ENCODE measurements at places on chromosomes 5 and 9.

GRCh38 chr9:7665874-7666273 lies 133.7 kb downstream of the DMAC1 start:
- DNase-seq = no peak

DNA sequence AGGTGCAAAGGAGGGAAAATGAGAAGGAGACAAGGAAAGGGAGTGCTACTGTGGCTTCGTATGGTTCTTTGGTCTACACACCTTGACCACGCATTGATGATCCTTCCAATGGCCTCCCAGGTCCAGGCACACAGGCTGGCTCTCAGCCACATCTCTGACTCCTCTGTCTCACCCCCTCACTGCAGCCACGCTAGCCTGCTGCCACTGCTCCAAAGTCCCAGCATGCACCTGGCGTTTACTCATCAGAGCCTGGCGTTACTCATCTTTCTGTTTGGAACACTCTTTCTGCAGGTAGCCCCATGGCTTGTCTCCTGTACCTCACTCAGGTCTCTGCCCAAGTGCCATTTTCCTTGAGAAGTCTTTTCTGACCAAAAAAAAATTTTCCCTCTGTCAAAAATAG lies 195.5 kb downstream of the SNCAIP start:
- DNase-seq = no peak

DNA sequence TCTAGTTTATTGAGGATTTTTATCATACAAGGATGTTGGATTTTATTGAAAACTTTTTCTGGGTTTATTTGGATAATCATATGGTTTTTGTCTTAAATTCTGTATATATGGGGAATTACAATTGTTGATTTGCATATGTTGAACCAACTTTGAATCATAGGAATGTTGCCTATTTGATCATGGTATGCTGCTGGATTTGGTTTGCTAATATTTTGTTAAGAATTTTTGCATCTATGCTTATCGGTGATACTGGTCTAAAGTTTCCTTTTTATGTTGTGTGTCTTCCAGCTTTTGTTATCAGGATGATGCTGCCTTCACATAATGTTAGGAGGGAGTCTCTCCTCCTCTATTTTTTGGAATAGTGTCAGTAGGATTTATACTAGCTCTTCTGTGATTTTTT lies 745.0 kb downstream of the PRELID2 start:
- no peak for DNase-seq

DNA sequence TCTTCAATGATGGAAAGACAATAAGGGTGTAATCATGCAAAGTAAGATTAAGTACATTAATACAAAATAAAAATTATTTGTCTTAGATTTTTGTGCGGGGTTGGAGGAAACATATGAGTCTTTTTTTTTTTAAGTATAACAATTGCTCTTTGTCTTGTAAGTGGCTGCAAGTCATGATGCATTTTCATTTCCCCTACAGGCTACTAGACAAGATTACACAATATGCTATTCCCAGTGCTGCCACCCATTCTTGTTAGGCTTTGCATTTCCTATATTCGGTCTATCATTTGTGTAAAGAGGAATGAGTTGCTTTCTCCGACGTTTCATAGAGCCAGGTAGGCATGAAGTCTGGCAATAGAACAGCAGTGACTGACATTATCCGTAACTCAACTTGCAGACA lies 294.2 kb upstream of the CYLC2 start:
- no peak for DNase-seq

- no peak for DNase-seq
Measured at GRCh38 chr9:80233906-80234305, 662.1 kb downstream of the TLE4 start.

- DNase-seq = no peak
Measured at GRCh38 chr9:138049085-138049778, 171.7 kb downstream of the CACNA1B start.

DNA sequence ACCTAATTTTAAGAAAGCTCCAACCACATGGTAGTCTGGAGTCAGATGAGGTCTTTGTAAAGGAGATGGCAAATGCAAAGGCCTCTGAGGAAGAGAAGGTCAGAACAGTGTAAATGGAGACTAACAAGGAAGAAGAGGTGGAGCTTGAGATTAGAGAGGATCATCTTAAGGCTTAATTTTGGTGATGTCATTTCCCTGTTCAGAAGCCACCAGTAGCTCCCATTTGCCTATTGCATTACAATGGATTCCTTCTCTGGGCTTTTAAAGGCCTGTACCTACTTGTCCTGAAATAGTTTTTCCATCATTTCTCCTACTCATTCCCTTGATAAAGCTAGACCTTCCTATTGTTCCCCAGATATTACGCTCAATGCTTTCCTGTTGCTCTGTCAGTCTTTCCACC lies 16.1 kb downstream of the PCSK5 start:
- DNase-seq = no peak

- no peak for DNase-seq
Measured at GRCh38 chr9:108278341-108278740, 577.4 kb downstream of the ACTL7B start.

- peak; percentile 85 for DNase-seq
Measured at GRCh38 chr5:139648205-139649081, at the start of gene CXXC5. Gene CXXC5, plus strand, starts transcription at chr5:139648349. Its CDS starts 32,175 bp downstream, at chr5:139680524.

DNA sequence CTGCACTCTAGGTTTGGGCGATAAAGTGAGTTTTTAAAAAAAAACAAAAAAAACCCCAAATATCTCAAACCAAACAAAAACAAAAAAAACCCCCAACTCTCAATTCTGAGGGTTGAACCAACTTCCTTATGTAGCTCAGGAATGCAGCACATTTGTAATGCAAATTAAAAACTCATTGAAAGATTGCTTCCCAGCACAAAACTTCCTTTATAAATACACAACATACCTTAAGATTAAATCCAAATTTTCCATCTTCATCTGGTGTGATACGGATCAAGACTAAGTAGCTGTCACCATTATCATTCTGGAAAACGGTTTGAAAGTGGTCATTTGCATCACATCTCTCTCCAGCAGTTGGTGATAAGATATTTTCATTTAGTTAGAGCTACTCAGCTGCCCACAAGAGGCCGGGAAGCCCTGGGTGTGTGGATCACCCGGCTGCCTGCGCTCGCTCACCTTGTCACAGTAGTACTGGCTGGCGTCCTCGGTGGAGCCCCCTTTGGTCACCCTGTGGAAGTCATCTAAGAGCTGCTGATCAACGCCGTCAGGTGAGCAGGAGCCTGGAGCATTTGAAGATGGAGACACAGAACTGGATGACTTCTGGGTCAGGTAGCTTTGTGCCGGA lies 88.2 kb downstream of the PTPN3 start:
- DNase-seq = peak; percentile 88

DNA sequence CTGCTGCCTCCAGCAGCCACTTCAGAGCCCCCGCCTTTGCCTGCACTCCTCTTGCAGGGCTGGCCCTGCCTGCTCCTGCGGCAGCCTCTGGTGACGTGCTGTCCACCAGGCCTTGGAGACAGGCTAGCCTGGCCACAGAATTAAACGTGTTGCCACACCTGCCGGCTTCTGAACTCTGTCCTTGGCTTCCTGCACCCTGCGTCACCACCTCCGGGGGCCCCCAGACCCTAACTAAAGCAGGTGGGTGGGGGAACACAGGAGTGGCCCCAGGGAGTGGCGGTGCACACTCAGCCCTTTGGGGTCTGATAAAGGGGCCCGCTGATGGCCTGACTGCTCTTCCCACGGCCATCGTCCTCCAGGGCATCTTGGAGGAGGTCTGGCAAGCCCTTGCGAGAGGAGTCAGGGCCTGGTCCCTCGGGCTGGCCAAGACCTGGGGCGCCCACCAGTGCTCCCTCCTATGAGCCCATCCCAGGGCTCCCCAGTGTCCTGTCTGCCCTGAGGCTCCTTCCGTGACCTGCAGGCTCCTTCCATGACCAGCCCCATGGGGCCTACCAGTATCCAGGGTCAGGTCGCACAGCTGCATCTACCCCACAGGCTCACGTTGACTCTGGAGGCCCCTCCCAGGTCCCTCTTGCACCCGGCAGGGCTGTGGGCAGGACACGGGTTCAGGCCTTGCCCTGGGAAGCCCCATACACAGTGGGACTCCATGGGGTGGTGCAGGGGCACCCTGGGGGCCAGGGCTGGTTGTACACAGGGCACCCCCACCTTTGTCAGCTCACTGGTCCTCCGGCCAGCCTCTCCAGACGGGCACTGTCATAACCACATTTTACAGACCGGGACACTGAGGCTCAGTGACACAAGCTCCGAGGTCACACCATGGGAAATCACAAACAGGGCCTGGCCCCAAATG lies 1.0 kb upstream of the MAMDC4 start:
- DNase-seq = no peak

DNA sequence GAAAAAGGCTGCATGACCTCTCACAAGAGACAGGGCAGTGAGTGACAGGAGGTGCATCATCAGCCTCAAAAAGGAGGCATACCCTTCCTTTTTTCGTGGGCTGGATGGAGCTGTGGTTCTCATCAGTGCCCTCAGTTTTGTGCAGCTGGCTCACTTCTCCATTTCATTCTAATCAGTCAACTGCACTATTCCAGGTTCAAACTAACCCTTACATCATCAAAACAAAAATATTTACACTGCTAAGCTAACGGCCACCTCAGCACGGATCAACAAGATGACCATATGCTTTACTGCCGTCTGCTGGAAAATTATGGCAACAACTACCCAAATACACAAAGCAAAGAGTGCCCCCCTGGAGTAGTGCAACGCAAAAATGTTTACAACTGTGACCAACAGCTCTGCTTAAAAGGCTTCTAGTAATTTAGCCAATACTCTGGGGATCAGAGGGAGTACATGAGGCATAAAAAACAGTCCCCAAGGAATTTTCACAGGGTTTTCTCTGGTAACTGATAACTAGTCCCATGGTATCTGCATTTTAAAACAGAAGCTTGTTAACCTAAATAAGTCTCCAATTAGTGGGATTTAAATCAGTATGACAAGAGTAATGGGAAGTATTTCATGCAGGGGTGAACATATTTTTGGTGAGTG lies 10.8 kb downstream of the KCNV2 start:
- no peak for DNase-seq

DNA sequence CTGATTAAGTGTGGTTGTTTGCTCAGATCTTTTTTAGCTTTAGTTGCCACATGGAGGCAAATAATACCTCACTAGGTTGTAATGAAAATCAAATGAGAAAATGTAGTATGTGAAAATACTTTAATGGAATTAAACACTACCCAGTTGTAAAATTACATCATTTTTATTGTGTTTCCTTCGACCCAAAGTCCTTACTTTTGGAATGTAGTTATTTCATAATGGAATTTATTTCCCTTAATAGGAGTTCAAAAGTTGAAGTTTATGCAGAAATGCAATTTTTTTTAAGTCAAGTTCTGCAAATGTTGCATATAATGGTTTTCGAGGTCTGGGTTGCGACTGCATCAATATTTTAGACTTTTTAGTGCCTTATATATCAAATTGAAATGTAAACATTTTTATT lies 31.0 kb downstream of the TNPO1 start:
- DNase-seq = no peak

DNA sequence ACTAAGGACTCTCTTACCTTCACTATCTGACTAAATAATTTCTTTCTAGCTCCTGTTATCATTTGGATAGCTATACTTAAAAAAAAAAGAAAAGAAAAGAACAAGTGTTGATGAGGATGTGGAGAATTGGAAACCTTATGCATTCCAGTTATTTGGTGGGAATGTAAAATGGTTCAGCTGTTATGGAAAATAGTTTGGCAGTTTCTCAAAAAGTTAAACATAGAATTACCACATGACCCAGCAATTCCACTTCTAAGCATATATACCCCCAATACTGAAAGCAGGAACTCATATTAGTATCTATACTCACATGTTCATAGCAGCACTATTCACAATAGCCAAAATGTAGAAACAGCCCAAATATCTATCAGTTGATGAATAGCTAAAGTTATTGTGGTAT lies 61.1 kb downstream of the GNA14 start:
- no peak for DNase-seq

DNA sequence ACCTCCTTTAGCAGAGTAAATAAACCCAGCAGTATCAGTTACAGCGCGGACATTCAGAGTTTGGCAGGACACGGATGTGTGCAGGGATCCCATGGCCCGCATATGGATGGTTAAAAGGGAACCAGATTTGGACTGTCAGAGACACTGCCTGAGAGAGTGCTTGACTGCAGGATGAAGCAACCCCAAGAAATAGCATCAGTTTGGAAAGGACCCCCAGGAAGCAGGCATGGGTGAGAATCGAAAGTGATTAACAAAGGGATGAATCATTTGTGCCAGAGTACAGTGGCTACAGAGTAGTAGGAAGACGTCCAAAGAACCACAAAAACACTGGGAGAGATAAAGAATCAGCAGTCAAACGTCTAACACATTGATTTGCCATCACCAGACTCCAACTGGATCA lies 5.5 kb downstream of the C7 start:
- DNase-seq = no peak

DNA sequence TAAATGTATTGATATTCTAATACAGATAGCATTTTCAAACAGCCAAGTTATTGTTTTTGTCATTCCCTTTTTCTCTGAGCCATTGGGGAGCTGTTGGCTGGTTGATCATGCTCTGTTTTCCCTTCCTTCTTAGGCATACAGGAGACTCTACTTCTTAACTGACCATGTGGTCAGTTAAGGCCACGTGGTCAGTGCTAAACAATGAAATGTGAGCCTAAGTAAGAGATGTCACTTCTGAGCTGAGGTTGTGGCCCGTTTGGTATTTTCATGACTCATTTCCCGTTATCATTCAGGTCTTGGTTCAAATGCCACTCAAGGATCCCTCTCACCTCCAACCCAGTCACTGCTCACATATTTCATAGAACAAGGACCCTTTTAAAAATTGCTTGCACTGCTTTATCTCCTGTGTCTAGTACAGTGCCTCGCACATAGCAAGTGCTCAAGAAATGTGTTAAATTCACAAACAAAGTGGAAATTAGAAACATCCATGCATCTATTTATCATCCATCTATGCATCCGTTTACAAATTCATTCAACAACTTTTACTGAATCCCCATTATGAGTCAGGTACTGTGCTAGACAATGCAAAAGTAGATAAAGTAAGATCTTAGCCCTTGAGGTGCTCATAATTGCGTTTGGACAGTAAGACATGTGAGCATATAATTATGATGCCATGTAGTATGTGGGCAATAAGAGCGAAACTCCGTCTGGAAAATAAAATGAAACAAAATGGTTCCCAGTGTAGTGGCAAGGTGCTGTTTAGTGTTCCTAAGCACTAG lies 50.7 kb downstream of the ARRDC3 start:
- no peak for DNase-seq

DNA sequence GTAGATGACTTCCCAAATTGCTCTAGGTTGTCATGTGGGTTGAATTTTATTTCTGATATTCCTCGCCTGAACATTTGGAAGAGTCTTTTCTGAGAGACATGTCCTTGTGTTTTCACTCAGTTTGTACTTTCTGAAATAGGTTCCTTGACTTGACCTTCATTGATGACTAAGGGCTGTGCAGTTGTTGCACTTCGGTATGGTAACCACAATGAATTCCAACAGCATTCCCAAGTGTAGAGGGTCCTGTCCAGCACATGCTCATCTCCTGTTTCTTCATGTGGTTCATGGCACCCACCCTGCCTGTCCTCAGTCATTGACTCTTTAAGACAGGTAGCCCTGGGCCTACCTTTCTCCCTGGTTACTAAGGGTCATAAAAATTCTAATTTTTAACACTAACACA lies 527.8 kb downstream of the MTRR start:
- no peak for DNase-seq

DNA sequence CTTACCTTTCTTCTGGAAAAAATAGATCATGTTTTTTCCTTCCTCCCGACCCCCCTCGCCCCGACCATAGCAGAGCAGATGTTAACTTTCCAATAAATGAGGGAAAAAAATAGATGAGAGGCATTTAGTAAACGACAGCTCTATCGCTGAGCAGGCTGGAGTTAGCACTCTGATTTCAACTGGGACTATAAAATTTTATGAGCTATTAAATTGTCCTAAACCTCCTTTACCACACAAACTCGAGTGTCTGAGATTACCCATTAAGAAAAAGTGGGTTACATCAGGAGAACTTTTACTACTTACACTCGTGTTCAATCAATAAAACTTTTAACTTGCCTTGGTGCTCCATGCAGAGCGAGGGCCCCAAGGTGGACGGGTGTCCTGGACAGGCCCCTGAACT lies 59.8 kb upstream of the RNU6ATAC start:
- DNase-seq = no peak
